ENCODE measurements at places on chromosomes 7 and 10.

DNA sequence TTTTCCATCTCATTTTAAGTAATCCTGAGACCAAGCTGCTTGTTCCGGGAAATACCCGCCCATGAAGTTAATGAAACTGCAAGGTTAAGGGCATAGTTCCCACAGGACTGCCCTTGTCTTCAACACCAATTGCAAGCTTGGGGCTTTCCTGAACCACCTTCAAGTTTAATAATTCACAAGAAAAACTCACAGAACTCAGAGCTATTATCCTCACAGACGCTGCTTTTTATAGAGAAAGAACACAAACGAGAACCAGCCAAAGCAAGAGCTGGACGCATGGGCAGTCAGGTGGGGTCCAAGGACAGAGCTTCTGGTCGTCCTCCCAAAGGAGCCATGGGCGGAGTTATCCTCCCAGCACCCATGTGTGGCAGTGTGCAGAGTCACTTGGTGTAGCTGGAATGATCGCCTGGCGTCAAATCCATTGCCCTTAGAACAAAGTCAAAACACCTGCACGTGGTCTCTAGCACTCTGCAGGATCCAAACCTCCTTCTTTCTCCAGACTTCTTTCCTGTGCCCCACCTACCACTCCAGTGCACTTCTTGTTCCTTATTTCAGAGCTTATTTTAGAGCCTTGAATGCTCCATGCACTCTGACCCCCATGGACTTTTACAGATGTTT lies 56.7 kb downstream of the SNX10 start:
- no peak for DNase-seq

DNA sequence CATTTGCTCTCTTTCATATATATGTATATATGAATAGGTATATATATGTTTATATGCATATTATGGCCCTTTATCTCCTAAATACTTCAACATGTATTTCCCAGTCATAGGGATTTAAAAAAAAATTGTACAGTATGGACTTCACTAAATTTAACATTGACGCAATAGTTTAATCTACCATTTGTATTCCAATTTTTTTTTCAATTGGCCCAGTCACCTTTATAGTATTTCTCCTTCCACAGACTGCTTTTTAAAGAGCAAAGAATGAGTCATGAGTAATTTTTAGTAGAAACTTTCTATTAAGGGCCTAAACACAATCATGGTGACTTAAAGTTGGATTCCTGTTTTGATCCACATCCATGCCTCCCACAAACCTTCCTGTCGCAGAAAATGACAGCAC lies 20.5 kb downstream of the CCSER2 start:
- DNase-seq = no peak

- DNase-seq = no peak
Measured at GRCh38 chr10:23892296-23892695, 316.6 kb upstream of the KIAA1217 start.

- no peak for DNase-seq
Measured at GRCh38 chr10:59839576-59839975, 66.8 kb downstream of the CCDC6 start.

DNA sequence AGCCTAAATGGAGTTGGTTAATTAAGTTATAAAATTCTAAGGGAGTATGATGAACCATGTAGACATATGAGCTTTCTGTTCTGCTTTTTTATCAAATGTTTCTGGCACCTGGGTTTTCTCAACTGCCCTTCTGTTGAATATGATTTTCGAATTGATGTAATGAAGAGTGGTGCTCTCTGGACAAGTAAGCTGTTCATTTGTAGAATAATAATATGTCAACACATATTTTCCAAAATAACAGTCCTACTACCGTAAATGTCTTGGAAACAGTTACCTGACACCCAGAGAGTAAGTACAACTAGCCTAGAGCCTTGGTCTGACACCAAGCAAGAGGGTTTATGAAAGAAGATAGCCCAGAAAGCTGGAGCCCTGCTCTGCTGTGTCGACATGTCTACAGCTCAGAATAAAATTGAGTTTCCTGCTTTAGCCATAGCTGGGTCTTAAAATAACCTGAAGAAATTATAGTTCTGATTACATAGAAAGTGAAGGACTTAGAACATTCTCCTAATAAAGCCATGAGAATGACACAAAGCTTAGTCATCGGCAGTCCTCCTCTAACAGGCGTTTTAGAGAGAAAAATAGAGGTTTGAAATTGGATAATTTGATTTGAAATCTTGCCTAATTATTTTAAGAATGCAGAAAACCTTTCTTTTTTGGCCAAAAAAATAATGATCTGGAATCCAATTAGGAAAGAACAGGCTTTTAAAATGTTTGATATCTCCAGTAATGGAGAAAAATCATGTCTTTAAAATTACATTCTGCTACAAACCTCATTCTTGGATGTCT lies 25.1 kb downstream of the HDAC9 start:
- no peak for DNase-seq

- no peak for DNase-seq
Measured at GRCh38 chr7:121153995-121154394, 165.5 kb downstream of the CPED1 start.

DNA sequence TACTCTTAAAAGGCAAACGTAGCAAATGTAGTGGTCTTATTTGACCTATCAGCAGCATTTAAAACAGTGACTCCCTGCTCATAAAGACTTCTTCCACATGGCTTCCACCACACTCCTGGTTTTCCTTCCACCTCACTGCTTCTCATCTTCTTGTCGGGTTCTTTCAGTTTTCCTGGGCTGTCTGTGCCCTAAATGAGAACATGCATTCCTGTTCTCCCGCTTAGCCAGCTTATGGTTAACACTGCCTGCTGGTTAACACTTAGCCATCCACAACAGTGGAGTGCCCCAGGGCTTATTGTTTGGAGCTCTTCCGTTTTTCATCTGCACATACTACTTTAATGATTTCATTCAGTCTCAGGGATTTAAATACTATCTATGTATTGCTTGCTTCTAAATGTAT lies 34.3 kb upstream of the EXOC6 start:
- no peak for DNase-seq

DNA sequence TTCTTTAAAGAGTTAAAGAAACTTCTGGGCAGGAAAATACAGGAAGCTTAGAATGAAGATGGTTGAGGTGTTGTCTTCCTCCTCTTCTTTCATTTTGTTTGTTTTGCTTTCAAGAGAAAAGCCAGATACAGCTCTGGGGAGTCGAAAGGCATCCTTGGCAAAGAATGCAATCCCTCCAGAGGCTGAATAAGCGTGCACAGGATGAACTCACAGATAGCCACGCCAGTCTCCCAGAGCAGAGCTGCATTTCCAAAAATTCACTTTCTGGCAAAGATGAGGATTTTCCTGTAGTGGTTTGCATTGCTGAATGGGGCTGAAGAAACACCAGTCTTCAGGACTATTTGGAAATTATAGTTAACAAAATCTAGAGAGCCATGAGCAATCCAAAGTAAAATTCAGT lies 336.4 kb downstream of the NRG3 start:
- DNase-seq = no peak

Measured in D721Med (cell line).